C1 segment of cervical spinal cord (tissue), 14 donors: ENCODE measurements at places on chromosomes 6 and 20.

DNA sequence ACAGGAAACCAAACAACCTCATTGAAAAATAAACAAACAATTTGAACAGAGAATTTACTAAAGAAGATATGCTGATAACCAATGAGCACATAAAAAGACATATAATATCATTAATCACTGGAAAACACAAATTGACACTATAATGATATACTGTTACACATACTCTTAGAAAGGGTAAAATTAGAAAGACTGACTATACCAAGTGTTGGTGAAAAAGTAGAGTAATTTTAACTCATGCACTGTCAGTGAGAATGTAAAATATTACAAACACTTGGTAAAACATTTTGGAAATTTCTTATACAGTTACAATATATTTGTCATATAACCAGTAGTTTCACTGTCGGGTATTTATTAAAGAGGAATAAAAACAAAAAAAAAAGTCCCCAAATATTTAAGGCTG lies 1139.2 kb upstream of the GJE1 start:
- DNase-seq = no peak

- no peak for DNase-seq
Observed at GRCh38 chr6:5084781-5085647, at the start of gene PPP1R3G. Gene PPP1R3G (plus strand): TSS chr6:5085341. CDS start chr6:5085486, 145 bp downstream.

GRCh38 chr6:105058846-105059245 lies 101.9 kb downstream of the LIN28B start:
- DNase-seq = no peak

- no peak for DNase-seq
Observed at GRCh38 chr6:34565722-34566137, 9.6 kb upstream of the SPDEF start.

DNA sequence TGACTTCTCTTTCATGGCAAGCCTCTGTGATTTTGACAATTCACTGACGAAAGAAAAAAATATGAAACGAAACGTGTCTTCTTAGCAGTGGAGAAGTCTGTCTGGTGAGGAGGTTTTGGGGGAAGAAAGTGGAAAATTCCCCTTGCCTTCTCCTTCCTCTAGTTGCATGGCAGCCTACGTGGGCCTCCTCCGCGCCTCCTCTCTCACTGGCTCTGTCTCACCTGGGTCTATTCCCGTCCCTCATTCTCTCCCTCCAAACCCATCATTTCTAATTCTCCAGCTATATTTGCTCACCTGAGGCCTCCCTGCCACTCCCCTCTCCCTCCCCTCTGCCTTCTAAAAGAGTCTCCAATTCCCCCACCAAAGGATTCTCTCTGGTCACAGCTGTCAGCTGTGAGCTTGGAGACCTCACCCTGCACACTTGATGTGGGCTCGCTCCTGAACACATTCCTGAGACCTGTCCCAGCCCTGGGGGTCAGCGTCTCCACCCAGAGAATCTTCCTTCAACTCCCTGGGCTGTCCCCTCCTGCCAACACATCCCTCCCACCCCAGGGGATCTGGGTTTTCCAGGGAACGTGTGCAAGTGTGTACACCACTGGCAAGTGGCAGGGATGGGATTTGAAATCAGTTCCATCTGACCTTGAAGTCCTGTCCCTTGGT lies 159.6 kb upstream of the PMEPA1 start:
- DNase-seq = no peak

DNA sequence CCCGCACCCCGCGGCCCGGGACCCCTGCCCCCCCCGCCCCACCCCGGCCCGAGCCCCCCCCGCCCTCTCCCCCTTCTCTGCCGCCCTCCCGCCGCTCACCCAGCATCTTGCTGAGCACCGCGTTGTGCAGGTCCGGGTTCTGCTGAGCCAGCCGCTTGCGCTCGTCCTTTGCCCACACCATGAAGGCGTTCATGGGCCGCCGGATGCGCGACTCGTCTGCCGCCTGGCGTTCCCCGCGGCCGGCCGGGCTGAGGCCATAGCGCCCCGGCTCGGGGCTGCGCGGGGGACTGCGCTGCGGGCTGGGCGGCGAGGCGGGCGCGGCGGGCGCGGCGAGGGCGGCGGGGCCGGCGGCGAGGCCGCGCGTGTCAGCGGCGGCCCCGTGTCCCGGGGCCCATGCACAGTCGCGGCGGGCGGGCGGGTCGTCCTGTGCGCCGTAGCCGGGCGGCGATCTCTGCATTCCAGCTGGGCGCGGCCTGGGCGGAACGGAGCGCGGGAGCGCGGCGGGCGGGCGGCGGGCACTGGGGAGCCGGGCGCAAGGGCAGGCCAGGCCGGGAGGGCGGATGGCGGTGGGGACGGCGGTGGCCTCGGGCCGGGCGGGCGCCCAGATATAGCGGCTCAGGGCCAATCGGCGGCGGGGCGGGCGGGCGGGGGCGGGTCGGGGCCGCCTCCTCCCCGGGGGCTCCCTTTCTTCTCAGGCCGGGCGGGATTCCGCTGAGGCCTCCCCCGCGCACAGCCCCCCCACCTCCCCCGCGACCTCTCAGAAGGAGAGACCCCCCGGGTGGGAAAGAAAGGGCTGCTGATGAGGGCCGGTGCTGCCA lies at the start of gene SOX18:
TSS of gene SOX18 (minus strand) at position 580 of the 818 bp plus-strand sequence. CDS start at position 457, 123 bp downstream.
- no peak for DNase-seq

DNA sequence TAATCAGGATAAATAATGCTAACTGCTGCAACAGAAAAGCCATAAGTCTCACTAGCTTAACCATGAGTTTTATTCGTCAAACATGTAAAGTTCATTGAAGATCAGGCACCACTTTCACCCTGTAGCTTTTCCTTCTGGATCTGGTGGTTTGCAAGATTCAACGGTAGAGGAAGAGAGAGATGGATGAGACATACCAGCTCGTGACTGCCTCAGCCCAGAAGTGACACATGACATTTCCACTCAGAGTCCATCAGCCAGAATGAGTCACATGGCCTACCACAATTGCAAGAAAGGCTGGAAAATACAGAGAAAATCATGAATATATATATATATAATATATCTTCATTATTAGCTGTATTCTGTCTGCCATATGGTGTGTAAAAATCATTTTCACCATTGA lies 29.0 kb downstream of the SPTLC3 start:
- no peak for DNase-seq

DNA sequence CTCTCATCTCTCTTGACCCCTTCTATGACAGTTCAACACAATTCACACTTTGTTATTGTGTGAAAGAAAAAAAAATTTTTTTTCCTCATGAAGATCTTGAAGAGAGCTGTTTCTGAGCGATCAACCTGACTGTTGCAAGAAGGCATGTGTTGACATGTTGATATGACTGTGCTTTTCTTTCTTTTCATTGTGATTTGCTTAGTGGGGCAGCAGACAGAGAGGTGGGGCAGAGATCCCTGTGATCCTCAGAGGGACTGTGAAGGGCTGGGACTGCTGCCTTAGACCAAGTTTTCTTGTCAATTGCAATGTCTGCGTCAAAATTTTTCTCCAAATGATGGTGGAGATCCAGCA lies 70.8 kb upstream of the IYD start:
- no peak for DNase-seq

DNA sequence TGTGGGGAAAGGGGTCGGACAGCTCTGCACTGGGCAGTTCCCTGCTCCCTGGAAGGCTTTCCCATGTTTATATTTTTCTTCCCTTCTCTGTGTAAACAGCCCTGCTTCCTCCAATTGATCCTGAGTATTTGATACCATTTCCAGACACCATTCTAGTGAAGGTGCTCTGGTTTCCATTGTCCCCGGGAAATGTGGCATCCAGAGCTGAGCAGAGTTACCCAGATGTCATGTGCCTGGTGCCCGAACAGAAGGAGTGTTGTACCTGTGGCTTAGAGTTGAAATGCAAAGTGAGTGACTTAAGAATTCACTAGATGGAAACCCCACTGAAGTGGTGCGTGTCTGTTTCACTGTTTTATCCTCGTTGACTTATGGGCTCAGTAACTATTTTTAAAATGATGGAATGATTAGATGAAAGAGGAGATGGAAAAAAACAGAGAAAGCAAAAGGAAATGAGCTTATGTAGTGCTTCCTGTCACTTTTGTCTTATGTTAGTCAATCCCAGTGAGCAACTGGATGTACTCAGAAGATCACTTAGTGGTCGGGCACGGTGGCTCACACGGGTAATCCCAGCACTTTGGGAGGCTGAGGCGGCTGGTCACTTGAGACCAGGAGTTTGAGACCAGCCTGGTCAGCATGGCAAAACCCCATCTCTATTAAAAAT lies 83.8 kb downstream of the SASH1 start:
- DNase-seq = no peak

DNA sequence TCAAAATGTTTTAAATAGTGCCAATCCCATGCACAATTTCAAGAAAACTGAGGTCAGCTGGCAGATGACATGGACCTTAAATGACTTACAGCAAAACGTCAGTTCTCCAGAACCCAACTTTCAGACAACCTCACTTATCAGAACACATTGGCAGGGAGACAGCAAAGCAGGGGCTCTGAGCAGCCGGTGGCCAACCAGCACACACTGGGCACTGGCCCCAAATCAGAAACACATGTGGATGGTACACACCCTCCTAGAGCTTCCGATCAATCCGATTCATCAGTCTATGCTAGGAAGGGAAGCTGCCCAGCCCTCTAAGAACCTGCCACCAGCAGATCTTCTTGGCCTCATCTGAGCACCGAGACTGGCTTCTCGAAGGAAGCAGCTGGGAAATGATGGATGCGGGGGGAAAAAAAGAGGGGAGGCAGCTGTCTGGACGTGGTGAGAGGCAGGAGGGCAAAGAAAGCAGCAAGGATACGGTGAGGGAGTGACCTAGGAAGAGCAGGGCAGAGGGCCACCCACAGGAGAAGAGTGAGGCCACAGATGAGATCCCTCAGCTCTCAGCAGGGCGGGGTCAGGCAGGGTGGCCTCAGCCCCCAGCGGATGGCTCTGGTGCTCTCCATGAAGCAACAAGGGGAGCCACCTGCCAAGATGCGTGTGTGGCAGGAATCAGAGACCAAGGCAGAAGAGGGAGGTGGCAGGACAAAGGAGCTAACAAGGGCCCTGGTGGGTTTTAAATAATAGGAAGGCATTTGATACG lies 32.9 kb downstream of the TAF4 start:
- no peak for DNase-seq

GRCh38 chr20:37630166-37630565 lies 63.7 kb upstream of the CTNNBL1 start:
- no peak for DNase-seq

DNA sequence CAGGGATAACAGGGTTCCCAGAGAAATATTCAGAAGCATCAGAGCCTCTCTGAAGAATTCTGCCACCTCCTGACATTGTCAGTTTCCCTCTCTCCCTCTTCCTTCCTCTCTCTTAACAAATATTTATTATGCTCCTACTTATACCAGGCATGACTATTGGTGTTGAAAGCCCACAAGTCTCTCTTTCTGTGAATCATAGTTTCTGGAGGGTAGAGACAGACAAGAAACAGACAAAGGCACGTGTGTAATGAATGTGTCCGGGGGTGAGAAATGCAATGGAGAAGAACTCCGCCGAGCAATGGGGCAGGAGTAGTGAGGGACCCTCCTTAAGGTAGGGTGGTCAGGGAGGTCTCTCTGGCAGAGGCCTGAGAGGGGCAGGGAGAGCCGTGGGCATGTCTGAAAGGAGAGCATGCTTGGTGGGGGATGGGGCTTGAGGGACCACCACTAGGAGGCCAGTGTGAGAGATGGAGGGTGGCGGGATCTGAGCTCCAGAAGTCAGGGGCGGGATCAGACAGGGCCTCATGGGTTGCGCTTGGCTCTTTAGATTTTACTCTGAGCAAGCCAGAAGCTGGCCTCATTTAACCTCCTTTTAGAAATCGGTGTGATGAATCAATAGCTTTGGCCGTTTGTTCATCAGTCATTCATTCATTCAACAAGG lies 57.3 kb downstream of the EYA2 start:
- no peak for DNase-seq

GRCh38 chr6:15081447-15081846 lies 164.4 kb upstream of the JARID2 start:
- no peak for DNase-seq

DNA sequence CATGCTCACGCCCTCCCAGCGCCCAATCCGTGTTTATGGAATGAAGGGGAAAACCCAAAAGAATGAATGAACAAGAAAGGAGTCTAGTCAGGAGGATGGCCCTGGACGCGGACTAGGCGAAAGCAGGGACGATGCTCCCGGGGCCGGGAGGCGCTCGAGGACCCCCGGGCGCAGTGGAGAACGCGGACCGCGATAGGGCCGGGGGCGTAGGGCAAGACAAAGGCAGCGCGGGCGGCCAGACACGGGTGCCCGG lies 758 bp downstream of the GCLC start:
- DNase-seq = no peak

GRCh38 chr6:16681260-16681873 lies 79.9 kb downstream of the ATXN1 start:
- DNase-seq = no peak

GRCh38 chr6:1377526-1377925 lies 11.8 kb upstream of the FOXF2 start:
- DNase-seq = no peak

- no peak for DNase-seq
Observed at GRCh38 chr6:132494954-132495353, 18.0 kb downstream of the STX7 start.

- DNase-seq = no peak
Observed at GRCh38 chr6:121302882-121303281, 31.4 kb downstream of the TBC1D32 start.

- no peak for DNase-seq
Observed at GRCh38 chr6:88650029-88650619, 313.3 kb downstream of the RNGTT start.

DNA sequence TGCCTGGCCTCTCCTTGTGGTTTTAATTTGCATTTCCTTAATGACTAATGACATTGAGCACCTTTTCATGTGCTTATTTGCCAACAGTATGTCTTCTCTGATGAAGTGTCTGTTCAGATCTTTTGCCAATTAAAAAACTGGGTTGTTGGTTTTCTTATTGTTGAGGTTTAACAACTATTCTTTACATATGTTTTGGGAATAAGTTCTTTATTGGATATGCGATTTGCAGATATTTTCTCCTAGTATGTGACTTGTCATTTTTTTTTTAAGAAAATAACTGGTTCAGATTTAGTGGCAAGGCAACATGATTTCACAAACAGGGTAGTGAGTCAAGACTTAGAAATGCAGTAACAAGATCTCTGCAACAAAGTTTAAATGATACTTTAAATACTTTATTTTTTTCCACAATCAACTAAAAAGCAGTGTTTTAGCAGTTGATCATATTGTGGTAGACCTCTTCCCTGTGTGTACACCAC lies 67.8 kb downstream of the TIAM2 start:
- DNase-seq = no peak

GRCh38 chr6:12228447-12229146 lies 61.6 kb upstream of the EDN1 start:
- no peak for DNase-seq

GRCh38 chr6:54111341-54112045 lies at the start of gene MLIP:
Gene MLIP (plus strand): TSS chr6:54111443. CDS start chr6:54111480, 37 bp downstream.
- no peak for DNase-seq

DNA sequence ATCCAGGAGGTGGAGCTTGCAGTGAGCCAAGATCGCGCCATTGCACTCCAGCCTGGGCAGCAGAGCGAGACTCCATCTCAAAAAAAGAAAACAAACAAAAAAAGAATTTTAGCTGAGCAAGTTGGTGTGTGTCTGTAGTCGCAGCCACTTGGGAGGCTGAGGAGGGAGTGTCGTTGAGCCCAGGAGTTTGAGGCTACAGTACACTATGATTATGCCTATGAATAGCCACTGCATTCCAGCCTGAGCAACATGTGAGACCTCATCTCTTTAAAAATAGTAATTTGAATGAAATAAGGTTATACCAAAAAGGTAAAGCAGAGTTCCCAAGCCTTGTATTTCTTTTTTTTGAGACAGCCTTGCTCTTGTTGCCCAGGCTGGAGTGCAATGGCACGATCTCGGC lies 19.8 kb downstream of the MTRES1 start:
- DNase-seq = no peak

GRCh38 chr20:16580147-16580546 lies 6.9 kb upstream of the KIF16B start:
- no peak for DNase-seq
